GM12892 (cell line): ENCODE measurements at places on chromosomes 3 and 15.

GRCh38 chr3:18080198-18080689 lies 337.8 kb upstream of the TBC1D5 start:
- DNase-seq, result no peak

DNA sequence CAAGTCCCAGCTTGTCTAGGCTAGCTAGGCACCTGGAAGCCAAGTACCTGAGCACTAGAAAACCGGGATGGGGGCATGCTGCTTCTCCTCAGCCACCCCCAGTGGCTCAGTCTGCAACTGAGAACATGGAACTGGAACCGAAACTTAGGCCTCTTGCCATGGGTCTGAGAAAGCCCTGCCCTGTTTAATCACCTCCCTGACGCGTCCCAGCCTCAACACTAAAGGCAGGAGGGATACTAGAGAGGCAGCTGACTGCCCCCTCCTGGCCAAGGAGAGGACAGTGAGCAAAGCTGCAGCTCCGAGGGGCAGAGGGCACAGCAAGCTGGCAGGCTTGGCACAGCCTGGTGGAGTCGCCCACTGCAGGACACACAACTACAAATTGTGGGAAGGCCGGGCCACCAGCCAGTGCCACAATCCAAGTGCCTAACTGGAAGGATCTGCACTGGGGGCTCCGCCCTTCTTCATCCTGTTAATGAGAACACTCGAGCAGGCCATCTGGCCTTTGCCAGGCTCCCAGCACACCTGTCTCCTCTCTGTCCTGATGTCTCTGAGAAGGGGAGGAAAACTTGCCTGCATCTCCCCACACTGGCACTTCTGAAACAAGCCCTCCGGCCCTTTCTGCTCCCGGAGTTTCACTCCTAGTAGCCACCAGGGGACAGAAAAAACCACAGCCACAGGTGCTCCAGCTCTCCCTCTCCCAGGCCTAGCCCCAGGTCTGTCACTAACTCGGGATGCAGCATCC lies 53.7 kb downstream of the BDH1 start:
- DNase-seq, result peak; percentile 62

DNA sequence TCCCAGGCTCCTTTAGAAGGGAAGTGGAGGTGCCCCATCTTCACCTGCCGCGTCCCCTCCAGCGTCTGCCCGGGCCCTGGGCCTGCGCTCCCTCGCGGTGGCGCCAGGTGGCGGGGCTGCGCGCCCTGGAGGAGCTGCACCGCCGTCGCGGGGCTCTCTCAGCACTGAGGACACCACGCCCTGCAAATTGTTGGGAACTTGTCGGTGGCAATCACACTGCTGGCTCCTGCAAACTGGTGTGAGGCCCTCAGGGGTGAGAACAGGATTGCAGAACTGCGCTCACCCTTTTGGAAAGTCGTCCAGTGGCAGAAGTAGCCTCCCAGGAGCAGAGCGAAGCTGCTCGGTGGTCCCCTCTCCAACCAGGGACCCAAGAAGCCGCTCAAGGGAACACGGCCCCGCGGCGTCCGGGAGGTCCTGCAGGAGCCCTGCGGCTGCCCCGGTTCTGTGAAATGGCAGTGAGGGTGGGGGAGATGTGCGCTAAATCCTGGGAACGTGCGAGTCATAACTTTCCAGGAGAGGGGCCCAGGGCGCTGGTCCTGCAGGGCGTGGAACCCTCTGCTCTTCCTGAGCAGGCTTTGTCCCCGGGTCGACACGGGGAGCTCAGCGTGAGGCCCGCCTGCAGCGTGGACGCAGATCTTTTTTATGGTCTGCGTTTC lies 995 bp upstream of the LRRK1 start:
- DNase-seq, result peak; percentile 87

GRCh38 chr15:74327756-74328155 lies 39.7 kb downstream of the CYP11A1 start:
- no peak for DNase-seq

- DNase-seq, result no peak
Measured at GRCh38 chr3:128394033-128394432, 72.7 kb downstream of the DNAJB8 start.

GRCh38 chr15:60000824-60001609 lies 3.1 kb upstream of the FOXB1 start:
- no peak for DNase-seq

GRCh38 chr15:31215490-31216214 lies 111.0 kb upstream of the KLF13 start:
- peak; percentile 90 for DNase-seq

DNA sequence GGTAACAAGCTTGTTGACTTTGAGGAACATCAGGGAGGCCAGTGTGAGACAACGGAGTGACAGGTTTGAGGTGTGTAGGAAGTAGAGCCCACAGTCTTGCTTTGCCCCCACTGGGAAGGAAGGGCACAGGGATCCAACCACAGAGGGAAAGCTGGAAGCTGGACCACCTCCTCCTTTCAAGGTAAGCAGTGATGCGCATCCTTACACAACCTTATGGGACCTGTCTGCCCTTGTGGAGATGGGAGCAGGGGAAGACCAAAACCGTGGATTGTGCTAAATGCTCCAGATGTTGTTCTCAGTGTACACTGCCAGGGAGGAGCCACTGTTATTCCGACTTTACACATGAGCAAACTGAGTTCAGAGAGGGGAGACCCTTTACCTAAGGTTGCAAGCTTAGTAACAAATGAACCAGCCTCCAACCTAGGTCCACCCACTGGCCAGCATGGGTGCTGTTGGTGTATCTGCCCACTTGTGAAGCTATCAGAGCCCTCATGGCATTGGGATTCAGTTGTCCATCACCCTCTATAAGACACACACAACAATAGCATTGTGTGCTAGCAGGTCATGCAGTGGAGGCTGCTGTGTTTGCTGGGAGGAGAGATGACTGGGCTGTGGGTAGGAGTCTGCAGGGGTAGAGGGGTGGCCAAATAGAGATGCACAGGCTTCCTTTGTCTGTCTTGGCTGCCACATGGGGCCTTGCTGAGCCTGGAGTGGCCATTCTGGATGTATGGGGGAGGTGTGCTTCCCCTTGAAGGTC lies 586 bp upstream of the LSMEM2 start:
- no peak for DNase-seq

GRCh38 chr15:93610944-93611343 lies 521.9 kb upstream of the RGMA start:
- DNase-seq, result no peak

DNA sequence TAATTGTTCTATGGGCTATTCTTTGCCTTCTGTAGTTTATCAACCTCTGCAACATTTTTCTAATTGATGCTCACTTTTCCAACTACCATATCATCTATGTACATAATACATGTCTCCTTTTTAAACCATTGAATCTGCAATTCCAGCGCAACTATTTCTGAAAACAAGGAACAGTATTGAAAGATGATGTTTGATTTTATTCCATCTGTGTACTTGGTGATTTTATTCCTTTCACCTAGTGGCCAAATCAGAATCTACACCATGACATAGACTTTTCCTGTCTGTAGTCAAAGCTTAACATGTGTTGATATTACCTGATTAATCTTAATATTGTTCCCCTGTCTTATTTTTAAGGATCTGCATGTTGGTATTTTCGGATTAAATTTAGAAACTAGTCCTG lies 13.0 kb downstream of the NKTR start:
- no peak for DNase-seq

DNA sequence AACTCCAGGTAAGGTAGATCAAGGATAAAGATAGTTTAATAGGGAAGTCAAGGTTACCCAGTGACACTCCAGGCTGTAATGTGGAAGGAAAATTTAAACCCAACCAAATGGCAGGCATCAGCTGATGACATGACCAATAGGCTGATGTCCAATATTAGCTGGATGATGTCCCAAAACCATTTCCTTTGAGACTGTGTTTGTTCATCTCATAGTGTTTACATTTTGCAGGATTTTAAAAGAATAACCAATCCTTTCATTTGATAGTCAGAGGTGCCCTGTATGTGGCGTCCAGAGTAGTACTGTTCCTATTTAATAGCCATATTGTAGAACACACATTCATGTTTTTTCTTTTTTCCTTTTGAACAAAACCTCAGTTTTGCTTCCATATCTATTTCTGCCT lies 23.3 kb upstream of the TMEM158 start:
- no peak for DNase-seq

DNA sequence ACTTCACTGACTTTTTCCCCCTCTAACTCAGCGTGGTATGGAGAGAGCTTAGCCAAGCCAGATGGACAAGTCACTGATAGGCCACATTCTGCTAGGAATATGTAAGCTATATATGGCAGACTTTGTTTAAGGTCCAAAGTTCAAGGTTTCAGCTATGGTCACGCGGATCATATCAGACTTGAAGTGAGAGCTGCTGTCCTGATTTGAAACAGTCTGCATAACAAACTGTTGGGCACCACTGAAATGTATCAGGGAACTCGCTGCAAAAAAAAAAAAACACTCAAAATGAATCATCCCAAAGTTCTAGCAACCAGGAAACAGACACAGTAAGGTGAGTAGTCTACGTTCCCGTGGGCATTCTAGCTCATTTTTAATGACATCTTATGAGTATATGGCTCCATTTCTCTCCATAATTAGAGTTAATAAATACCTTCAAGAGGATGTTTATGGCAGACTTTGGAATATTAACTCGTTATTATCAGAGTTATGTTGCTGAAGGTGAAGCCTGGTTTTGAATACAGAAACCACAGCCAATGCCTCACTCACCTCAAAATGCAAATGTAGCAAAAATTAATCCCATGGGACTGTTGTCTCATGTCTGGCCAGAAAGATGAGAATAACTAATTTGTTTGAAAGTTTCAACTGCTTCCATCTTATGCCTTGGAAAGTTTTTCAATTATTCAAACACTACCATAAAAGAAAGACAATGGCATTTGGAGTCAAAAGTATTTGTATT lies 12.3 kb downstream of the DPH3 start:
- DNase-seq, result no peak

- no peak for DNase-seq
Measured at GRCh38 chr15:85457392-85457968, 77.1 kb downstream of the AKAP13 start.

- DNase-seq, result no peak
Measured at GRCh38 chr3:17891139-17891856, 148.9 kb upstream of the TBC1D5 start.

DNA sequence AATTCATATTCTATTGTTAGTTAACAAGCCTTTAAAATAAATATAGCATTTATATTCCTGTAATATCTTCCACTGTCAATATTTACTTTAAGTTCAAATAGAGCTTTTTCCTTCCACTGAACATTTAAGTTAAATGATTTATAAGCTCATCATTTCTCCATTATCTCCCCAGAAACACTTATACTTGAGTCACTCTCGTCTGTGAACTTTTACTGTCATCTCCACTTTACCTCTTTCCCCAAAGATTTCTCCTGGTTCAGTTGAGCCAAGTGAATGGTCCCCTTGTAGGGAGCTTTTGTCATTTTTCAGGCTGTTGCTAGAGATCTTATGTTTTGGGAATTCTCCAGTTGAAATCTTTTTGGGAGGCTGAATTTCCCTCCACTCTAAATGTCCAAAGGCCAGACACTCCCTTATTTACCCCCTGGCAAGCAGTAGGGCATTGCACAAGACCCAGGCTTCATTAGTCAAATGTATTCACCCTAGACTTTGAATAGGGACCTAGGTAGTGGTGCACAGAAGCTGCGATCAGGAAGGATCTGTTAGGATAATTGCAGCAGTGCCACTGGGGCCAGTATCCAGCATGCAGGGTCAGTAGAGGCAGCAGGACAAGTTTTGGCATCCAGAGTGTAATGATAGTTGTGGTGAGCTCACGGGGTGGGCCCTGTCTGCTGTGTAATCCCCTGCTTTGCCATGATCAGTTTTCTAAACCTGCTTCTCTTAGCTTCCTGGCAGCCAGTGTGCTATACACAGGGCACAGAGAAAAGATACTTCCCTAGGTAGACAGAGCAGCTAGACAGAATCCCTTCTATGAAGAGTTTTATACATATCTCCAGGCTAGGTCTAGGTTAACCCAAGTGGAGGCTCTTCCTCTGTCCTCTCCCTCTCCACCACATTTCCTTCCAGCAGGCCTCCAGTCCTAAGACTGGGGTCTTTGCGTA lies 356.5 kb upstream of the SLCO3A1 start:
- no peak for DNase-seq

DNA sequence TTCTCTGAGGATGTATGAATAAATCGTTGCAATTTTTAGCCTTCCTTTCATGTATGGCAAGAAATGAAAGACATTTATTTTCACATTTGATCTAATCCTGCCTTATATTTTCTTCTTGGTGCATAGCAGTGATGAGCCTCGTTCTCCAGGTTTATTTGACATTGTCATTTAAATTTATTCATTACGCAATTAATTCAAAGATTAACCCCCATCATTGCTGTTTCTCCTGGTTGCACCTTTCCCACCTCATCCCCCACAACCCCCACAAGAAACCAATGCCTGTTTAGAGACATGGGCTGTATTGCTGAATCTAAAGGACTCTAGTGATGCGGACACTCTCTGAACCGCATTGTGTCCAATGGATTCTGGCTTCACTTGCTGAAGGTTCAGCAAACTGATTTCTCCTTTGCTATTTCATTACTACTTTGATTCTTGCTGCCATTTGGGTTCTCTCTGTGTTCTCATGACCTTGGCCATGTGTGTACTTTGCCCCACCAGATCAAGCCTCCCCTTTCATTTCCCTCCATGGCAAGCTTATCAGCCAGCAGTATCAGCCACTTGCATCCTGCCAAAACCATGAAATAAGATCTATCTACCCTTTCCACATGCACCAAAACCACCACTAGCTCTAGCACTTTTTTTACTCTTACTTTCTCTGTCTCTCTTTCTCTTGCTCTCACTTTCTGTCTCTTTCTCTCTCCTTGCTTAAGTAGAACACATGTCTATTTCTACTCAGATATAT lies 382.7 kb downstream of the GBE1 start:
- DNase-seq, result no peak

DNA sequence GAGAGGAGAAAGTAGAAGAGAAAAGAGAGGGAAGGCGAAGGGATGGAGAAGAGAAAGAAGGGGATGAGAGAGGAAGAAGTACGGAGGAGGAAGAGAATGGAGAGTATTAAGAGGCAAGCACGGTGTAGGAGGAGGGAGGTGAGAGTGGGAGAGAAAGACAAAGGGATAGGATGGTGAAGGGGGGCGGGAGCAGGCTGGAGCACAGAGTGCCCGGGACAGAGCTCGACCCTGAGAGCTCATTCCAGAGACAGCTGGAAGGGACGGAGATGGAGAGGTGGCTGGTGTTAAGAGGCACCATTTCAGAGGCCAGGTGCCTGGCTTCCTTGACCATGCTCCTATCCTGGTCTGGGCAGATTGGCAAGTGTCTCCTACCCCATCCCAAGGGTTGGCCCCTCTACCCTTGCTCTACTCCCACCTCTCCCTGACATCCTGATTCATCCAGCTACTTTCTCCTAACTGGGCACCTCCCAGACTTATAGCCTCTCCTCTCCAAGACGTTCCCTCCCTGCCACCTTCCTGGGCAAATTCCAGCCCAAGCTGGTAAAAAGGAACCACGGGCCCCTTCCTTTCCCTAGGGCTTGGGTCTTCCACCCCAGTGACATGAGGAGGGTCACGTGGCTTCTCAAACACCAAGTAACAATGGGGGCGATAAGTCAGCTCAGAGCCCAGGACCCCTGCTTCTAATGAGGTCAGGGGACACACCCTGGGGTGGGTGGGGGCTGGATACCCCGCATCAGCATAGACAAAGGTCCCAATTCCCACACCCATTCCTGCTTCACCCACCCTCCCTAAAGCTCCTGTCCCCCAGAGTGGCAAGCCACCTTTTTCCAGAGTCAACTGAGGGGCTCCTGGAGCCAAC lies 1.1 kb downstream of the CLCN2 start:
- no peak for DNase-seq

GRCh38 chr3:100020876-100021644 lies 93.2 kb downstream of the FILIP1L start:
- DNase-seq, result no peak
